ENCODE measurements at places on chromosomes 5 and 9.
A peak's percentile ranks its signal among the peaks of the same experiment; 100 is the strongest.

DNA sequence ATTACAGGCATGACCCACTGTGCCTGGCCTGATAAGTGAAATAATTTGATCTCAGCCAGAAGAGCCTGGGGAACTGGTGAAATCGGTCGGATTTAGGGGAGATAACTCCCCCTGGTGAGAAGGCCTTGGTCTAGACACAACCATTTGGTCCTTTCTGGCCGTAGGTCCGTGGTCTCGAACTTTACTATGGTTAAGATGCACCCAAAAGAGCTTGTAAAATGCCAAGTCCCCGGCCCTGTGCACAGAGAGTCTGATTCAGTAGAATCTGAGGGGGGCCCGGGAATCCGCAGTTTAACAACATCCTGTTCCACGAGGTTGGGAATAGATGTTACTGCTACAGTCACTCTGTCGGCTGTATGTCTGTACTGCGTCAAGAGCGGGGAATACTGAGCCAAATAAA lies 140.7 kb downstream of the C9orf50 start:
- no peak for DNase-seq

DNA sequence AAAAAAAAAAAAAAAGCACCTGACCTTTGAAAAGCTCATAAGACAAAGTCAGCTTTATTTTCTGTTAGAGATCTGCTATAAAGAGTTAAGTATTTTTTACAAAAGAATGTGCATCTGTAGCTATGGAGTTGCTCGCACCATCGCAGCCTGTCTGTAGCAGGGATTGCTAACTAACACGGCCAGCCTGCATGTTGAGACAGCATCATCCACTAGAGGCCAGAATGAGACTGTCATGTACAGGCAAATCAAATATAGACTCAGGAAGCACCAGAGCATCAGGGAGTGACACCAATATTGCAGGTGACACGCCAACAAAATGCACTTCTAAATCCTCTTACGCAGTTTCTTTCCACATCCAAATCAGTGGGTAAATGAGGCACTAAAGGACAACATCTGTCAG lies 136.3 kb upstream of the RASEF start:
- no peak for DNase-seq

- no peak for DNase-seq
These were observed 124.4 kb upstream of the MAP1B start for GRCh38 chr5:71982717-71983395.

- DNase-seq = peak; percentile 37
These were observed 156.3 kb upstream of the IER5L start for GRCh38 chr9:129334105-129334935.

- DNase-seq = peak; percentile 27
These were observed 65.3 kb downstream of the ARHGEF37 start for GRCh38 chr5:149646564-149646963.

DNA sequence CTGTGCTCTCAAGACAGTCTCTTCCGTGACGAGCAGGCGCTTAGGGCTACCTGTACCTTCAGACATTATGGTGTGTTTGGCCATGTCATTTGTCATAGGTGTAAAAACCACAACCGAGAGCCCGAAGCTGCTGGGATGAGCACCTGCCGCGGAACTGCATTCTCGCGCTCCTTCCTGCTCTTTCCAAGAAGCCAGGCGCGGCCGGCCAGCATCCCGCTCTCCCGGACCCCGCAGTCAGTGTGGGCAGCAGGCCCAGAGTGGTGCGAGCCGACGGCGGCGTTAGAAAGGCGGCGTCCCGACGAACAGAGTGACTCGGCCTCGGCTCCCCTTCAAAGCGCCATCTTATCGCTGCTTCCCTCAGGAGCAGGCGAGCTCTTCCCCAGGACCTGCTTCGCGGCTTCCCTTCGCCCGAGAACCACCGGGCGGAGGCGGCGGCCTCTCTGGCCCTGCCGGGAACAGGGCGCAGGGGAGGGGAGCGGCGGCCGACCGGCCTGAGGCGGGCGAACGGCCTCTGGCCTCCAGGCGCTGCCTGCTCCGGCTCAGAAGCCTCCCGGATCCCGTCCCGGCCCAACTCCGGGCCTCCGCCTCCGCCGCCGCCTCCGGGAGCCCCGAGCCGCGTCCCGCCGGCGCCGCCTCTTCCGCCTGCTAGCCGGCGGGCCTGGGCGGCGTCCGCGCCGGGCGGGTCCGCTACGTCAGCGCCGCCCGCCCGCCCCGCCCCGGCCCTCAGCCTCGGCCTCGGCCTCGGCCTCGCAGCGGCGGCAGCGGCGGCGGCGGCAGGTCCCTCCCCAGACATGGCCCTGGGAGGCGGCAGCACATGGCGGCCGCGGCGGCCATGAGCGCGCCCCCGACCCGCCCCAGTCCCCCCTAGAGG lies at the start of gene FAM120A:
Gene FAM120A, plus strand, starts transcription at position 741 of the 871 bp plus-strand sequence. CDS start 231 bp downstream, outside the sequence.
- DNase-seq = peak; percentile 78

GRCh38 chr5:154934881-154935280 lies 3.1 kb downstream of the GEMIN5 start:
- DNase-seq = no peak

GRCh38 chr5:17275289-17276158 lies 58.1 kb downstream of the BASP1 start:
- DNase-seq = no peak

GRCh38 chr9:35489313-35490154 lies at the start of gene RUSC2:
TSS of gene RUSC2 (plus strand) at chr9:35490111. CDS start at chr9:35546522, 56,411 bp downstream.
- peak; percentile 56 for DNase-seq

- no peak for DNase-seq
These were observed at the start of gene AMBP for GRCh38 chr9:114078021-114078780. TSS of gene AMBP (minus strand) at chr9:114078300. CDS start at chr9:114078209, 91 bp downstream.

DNA sequence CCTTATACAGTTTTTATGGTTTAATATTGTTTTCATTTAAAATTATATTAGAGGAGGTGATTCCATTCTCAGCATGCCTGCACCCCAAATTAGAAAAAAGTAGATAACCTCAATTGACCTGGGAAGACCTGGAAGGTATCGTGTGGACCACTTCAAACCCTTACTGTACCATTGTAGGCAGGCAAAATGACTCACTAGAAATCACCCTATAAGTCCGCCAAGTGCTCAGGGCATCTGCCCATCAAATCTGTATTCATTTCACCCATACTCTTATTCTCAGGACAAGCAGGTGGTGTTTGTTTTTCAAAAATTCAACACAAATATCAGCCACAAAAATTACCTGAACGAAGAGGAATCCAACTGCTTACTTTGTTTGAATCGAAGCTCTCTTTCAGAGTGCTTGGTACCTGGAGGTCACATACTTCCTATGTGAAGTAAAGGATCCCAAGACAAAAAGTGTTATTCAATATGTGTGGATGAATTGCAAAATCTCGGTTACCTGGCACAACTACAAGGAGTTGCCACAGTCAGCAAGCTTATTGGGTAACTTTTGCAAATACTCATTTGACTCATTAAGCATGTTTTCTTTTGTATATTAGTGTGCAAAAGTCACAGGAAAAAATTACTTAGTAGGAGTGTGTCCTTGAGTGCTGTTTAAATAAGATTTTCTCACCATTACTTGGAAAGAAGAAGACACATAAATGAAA lies 216.2 kb downstream of the ENC1 start:
- no peak for DNase-seq
